ENCODE measurements at places on chromosomes 2 and 18.

- DNase-seq = no peak
Measured at GRCh38 chr2:145739681-145740080, 1219.8 kb upstream of the ZEB2 start.

GRCh38 chr2:236558036-236558435, 11.6 kb upstream of the ACKR3 start:
- DNase-seq = no peak

DNA sequence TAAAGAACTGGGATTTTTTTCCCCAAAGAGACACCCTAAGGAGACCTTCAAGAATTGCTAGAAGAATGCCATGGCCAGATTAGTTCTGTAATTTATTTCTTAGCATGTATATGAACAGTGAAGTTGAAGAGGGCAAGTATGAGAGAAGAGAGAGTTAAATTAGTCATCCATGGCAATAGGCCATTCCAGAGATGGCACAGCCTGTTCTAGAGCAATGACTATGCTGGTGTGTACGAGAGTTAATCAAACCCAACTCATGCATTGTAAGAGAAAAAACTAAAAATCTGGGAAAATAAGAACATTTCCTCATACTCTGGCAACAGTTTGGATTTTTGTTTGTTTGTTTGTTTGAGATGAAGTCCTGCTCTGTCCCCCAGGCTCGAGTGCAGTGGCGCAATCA, 112.1 kb upstream of the PIK3C3 start:
- no peak for DNase-seq

GRCh38 chr2:84970210-84970867, 622 bp upstream of the KCMF1 start:
- peak; percentile 89 for DNase-seq

- no peak for DNase-seq
Measured at GRCh38 chr2:219210196-219210885, 3.8 kb downstream of the ZFAND2B start.

- no peak for DNase-seq
Measured at GRCh38 chr2:100142393-100142792, at the start of gene AFF3. Gene AFF3, minus strand, starts transcription at chr2:100142590. Its CDS starts 38,136 bp downstream, at chr2:100104454.

DNA sequence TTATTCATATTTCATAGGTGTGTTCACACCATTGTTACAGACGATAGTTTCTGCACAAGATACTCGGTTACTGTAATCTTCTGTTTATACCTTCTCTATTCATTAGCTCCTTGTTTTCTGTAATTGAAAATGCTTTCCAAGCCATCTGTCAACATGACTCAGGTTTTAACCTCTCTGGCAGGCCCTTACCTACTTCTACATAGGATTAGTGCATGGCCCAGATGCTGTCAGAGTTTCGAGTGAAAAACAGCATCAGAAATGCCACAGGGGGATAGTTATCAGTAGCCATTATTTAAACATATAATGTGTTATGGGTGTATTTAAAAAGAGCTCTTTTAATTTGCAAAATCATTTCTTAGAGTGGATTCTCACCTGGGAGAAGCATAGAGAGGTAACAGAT, 596.4 kb downstream of the FBXO15 start:
- no peak for DNase-seq

DNA sequence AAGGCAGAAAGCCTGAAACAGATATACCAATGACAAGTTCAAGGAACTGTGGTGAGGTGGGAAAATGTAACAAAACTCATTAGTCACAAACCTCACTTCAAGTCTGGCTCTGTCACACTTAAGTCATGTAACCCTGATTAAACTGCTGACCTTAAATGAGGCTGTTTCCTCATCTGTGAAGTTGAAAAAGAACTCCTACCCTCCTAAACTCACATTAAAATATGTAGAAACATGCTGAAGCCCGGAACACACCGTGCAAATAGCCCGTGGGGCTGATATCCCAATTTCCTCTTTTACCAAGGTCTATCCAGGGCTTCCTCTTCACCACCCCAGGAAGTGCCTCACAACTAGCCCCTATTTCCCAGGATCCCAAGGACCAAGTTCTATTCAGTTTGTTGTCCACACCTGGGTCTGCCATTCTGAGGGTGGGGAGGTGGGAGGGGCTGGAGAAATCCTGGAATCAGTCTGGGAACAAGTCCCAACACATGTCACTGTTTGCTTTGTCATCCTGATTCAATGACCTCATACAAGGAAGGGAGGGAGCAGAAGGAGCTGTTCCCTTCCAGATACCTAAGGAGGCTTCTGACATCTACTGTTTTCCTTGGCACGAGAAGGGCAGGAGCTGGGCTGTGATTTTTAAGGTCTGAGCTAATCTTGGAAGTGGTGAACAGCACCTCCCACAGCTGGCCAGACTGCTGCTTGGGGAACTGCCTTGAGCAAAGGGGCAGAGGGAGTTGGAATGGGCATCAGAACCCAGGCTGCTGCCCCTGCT, 42.3 kb downstream of the SLC4A1AP start:
- no peak for DNase-seq

DNA sequence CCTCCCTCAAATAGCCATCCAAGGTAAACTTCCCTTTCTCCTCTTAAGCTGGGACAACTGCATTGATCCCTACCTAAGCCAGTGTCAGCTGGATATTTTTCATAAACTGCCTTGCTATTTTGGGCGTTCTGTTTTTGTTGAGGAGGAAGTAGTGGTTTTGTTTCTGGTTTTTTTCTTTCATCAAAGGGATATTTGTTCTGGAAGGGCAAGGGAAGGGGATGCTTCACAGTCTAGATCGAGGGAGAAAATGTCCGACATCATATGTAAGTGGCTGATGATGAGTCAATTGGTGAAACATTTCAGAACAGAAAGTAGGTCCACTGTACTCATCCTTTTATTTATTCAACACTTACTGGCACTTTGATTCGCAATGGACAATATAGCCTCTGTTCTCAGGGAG, 31.0 kb downstream of the TANC1 start:
- no peak for DNase-seq

GRCh38 chr2:11344342-11344955, at the start of gene ROCK2:
Gene ROCK2, minus strand, starts transcription at chr2:11344636. Its CDS starts 500 bp downstream, at chr2:11344136.
- DNase-seq = no peak

DNA sequence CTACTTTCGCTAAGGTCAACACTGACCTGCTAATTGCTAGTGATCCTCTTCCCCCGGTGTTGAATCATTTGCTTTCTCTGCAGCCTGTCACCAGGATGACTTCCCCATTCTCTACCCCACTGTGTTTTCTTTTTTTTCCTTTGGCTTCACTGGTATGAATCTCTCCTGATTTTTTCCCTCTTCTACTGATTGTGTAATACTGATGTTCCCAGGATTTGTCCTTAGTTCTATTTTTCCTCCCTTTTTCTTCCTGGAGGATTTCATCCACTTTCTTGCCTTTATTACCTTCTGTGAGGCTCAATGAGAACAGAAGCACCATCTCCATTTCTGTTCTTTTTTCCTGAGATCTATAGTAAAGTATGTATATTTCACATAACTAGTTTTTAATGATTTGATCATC, 14.1 kb upstream of the MSH2 start:
- no peak for DNase-seq

GRCh38 chr2:148680462-148680861, 35.9 kb downstream of the EPC2 start:
- no peak for DNase-seq

DNA sequence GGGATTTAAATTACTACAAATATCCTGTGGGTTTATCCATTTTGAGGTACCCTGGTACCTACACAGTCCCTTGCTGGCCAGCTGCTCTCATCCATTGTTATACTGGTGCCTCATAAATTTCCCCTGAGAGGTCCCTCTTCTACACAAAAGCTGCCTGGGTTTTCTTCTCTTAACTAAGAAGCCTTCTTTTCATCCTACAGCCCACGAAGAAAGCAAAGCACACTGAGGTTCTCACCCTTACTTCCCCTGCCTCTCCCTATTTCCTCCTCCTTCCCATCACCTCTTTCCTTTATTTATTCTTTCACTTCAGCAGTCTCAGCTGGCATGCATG, 154.9 kb downstream of the CSRNP3 start:
- no peak for DNase-seq

GRCh38 chr2:174210862-174211261, 37.5 kb downstream of the OLA1 start:
- DNase-seq = no peak
